Smooth muscle cell of the umbilical artery (primary cell): ENCODE measurements at places on chromosomes 16 and 17. TPM values are rescaled to one million over a fixed set of nuclear protein-coding genes. Genes with fewer than 3 reads are reported as not detected.

Gene FBXO39
- total RNA-seq, result 0.14 TPM in 1 of 2 replicates, not detected in the other

Gene HSD11B2
- 0.59 TPM in 1 of 2 replicates, not detected in the other for total RNA-seq

Gene KRT25
- not detected in 2 replicates for total RNA-seq

Gene KCNG4
- not detected in 2 replicates for total RNA-seq

Gene KRTAP4-1
- not detected in 2 replicates for total RNA-seq

Gene CSF3
- total RNA-seq, result 2.3 and 3.9 TPM in 2 replicates

Gene SYNGR3
- total RNA-seq, result 3.6 and 7.3 TPM in 2 replicates

Gene TSR1
- 60.6 and 80.1 TPM in 2 replicates for total RNA-seq

Gene NT5M
- total RNA-seq, result 1.5 and 2.6 TPM in 2 replicates

Gene PRSS27
- total RNA-seq, result 0.30 and 0.42 TPM in 2 replicates

Gene BICDL2
- total RNA-seq, result 0.28 and 0.59 TPM in 2 replicates

Gene AOC2
- total RNA-seq, result 0.59 and 0.69 TPM in 2 replicates

Gene PIK3R5
- total RNA-seq, result not detected in 2 replicates

Gene TSNAXIP1
- total RNA-seq, result 0.32 and 1.5 TPM in 2 replicates

Gene MT1G
- total RNA-seq, result not detected in 2 replicates

Gene MFAP4
- total RNA-seq, result 4.6 and 41.3 TPM in 2 replicates

Gene PRSS8
- not detected in 2 replicates for total RNA-seq

Gene SRL
- not detected in 2 replicates for total RNA-seq

Gene SAMD14
- 5.3 and 6.6 TPM in 2 replicates for total RNA-seq

Gene ST3GAL2
- 30.0 and 49.2 TPM in 2 replicates for total RNA-seq

Gene SPECC1
- total RNA-seq, result 28.1 and 56.7 TPM in 2 replicates
